ENCODE measurements at places on chromosomes 2 and 18.

- DNase-seq = no peak
Measured at GRCh38 chr2:21757805-21758430, 634.1 kb downstream of the TDRD15 start.

GRCh38 chr2:140473851-140474250, 1657.0 kb downstream of the LRP1B start:
- DNase-seq = no peak

DNA sequence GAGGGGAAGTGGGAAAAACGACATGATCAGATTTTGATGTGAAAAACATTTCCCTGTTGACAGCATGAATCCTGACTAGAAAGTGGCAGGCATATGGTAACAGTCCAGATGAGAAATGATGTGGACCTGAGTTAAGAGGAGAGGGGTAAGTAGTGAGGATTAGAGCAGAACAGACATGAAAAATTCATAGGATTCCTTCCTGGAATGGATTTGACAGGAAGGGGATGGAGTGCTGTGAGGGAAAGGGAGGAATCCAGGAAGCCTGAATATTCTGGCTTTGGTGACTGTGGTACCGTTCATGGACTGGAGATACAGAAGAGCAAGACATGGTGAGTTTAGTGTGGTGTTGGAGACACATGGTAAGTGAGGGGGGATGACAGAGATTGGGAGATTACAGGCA, 115.4 kb downstream of the TMEM131 start:
- DNase-seq = no peak

GRCh38 chr2:30046979-30047378, 99.8 kb upstream of the YPEL5 start:
- no peak for DNase-seq

GRCh38 chr2:83470928-83471327, 988.2 kb downstream of the SUCLG1 start:
- DNase-seq = no peak

- no peak for DNase-seq
Measured at GRCh38 chr2:126761981-126762878, 106.3 kb downstream of the GYPC start.

- DNase-seq = no peak
Measured at GRCh38 chr2:2850218-2850755, 519.2 kb upstream of the MYT1L start.

- DNase-seq = no peak
Measured at GRCh38 chr2:30986231-30986580, 152.0 kb downstream of the GALNT14 start.

GRCh38 chr18:67143028-67143427, 373.5 kb downstream of the DSEL start:
- no peak for DNase-seq

- DNase-seq = no peak
Measured at GRCh38 chr2:35827086-35827485, 528.5 kb upstream of the CRIM1 start.

- DNase-seq = no peak
Measured at GRCh38 chr2:10008809-10009176, 34.6 kb upstream of the KLF11 start.

- DNase-seq = no peak
Measured at GRCh38 chr2:33672389-33672788, 73.3 kb upstream of the FAM98A start.
